ENCODE measurements at places on chromosomes 4 and X.

GRCh38 chrX:11135564-11136185 is 24.5 kb downstream of the HCCS start:
- DNase-seq, result no peak

- DNase-seq, result peak; percentile 86
These were observed 90.7 kb downstream of the PALLD start for GRCh38 chr4:168587411-168588125.

DNA sequence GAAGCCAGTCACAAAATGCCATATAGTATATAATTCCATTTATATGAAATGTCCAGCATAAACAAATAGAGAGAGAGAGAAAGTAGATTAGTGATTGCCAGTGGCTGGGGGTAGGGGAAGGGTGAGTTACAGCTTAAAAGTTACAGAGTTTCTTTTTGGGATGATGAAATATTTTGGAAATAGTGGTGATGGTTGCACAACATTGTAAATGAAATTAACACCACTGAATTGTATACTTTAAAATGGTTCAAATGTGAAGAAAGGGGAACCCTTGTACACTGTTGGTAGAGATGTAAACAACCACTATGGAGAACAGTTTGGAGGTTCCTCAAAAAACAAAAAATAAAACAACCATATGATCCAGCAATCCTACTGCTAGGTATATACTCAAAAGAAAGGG is 131.2 kb upstream of the GPC4 start:
- no peak for DNase-seq

DNA sequence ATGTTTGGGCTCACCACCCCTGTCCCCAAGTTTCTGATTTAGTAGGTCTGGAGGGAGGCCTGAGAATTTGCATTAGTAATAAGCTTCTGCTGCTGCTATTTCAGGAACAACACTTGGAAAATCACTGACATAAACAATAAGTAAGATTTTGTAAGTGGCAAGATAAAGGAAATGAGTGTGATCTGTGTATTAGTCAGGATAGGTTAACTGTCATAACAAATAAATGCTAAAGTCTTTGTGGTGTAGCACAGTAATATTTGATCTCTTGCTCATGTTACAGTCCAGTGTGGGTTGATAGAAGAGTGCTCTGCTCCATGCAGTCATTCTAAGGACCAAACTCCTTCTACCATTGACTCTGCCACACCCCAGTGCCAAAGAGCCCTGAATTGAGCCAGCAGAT is 67.0 kb downstream of the NHS start:
- peak; percentile 29 for DNase-seq

GRCh38 chr4:6898763-6899162 is 10.9 kb upstream of the TBC1D14 start:
- DNase-seq, result no peak

DNA sequence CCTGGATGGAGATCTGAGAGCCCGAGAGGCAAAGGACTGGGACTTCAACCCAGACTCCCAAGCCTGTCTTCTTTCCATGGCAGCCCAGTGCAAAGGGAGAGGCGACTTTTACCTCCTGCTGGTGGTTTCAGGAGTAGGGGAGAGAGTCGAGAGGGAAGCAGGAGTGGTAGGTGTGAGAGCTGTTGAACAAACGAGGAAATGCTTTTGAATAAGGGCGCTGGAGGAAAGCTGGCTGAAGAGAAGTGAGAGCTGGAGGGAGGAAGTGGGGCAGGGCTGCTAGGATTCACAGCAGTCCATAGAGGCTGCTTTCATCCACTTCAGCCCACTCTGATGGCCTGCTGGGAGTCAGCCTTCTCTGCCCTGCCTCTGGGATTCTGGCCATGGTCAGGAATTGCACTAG is 81.8 kb upstream of the EFNB1 start:
- no peak for DNase-seq

GRCh38 chr4:11106759-11107158 is 321.9 kb downstream of the HS3ST1 start:
- no peak for DNase-seq

GRCh38 chrX:74119016-74119910 is 184.7 kb upstream of the ZCCHC13 start:
- peak; percentile 18 for DNase-seq

DNA sequence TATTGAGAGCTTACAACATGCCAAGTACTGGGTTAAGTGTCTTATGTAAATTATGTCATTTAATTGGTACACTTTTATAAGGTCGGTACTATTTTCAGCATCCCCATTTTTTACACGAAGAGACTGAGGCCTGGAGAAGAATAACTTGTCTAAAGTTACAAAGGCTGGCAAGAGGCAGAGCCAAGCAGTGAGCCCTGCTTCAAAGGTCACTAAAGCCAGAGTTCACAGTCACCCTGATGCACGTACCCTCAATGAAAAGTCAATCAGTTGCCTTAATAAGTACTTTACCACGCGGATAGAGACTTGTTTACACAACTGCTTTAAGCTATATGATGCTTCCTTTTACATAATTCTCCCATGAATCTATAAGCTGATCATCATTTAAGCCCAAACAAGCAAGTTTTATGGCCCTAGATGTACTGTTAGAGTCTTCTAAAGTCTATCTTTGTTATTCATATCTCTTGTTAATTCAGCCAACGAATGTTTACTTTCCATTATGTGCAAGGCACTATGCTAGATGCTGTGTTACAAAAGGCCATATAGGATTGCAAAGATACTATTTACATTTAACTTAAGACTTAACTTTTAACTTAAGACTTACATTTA is 57.4 kb downstream of the SEL1L3 start:
- no peak for DNase-seq

DNA sequence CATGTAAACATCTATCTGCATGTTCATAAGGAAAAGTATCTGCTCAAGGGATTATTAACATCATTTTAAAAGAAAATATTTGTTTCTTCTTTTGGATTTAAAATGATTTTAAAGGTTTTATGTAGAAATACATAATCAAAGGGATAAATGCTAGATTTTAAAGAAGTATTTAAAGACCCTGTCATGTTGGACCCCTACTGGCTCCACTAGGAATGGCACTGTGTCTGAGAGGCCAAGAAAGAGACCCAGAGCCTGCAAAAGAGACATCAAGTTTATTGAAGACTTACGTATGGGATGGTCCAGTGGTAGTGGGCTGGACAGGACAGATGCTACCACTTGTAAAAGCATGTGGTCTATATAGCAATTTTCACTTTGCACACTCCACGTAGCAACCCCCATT is 78.7 kb upstream of the PCDH18 start:
- DNase-seq, result peak; percentile 6

DNA sequence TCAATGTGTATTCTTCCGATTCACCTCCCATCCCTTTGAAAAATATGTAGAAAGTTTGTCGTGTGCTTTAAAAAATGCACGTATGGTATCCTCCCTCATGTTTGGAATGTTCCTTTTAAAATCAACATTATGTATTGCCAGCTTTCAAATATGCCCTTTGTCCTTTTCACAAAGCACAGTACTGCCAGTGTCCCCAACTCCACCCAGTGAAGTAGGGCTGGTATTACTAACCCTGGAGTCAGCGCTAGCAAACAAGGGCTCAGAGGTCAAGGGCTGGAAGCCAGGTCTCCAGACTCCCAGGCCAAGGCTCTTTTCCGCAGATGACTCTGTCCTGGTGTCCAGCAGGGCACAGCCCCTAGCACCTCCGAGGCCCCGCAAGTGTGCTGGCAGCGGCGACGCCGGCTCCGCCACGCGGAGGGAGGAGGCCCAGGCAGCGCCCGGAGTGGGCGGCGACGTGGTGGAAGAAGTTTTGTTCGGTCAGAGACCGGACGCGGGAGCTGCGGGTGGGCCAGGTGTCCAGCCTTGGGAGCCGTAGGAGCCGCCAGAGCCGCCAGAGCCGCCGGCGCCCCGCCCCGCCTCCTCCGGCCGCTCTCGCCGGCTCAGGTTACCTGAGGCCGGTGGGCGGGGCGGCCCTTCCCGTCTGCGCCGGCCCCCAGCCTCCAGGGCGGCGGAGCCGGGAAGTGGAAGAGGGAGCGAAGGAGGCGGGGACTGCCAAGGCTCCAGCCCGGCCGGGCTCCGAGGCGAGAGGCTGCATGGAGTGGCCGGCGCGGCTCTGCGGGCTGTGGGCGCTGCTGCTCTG is at the start of gene IL13RA1:
TSS of gene IL13RA1 (plus strand) at position 720 of the 799 bp plus-strand sequence. CDS start at position 753, 33 bp downstream.
- DNase-seq, result peak; percentile 78

- no peak for DNase-seq
These were observed 45.7 kb upstream of the ADRA2C start for GRCh38 chr4:3720466-3720865.

DNA sequence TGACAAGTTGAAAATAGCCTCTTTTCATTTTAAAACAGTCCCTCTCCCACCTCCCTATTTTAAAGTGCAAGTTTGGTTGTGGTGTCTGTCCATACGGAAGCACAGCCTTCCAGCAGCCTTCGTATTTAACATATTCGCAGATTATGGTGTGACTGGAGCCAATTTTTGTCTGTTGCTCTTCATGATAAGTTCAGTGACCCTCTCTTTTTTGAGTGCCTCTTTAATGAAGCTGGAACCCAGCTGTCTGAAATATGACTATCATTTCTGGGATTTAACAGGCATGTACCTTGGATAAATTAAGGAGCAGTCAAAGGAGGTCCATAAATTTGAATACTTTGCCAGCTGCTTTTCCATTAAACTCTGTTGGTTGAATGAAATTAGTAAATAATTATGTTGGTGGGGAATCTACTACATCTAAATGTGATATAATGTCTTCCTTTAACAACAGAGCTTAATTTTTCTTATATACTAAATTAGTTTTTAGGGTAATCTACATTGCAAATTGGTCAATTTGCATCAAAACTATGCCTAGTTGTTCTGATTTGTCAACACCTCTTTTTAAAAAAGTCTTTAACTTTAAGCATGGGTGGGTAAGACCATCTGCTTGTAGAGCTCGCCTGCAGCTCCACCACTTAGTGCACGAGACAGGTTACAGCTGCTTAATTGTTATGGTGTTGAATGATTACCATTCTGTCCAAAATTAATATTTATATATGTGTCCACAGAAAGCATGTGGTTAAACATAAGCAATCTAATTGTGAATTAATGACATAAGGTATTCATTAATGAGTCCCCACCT is 216.6 kb downstream of the DCTD start:
- no peak for DNase-seq

GRCh38 chr4:98501383-98501782 is 157.0 kb downstream of the TSPAN5 start:
- no peak for DNase-seq

DNA sequence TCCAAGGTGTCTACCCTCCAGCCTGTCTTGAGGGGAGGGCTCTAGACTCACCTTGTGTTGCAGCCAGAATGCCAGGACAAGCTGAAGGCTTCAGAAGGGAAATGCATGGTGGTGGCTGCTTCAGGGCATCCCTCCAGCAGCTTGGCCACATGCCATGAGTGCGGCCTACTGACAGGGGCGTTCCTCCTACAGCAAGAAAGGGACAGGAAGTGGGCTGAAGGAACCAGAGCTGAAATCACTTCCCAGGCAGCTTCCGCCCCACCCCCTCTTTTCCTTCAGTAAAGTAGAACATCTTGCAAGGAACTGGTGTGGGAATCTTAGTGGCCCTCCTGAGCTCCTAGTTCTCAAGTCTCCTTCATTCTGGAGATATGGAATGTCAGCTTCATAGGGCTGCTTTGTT is 167.5 kb upstream of the DGKK start:
- DNase-seq, result no peak

- peak; percentile 49 for DNase-seq
These were observed 169.8 kb upstream of the GALNT7 start for GRCh38 chr4:172998527-172999469.

- DNase-seq, result no peak
These were observed 14.8 kb downstream of the PRSS12 start for GRCh38 chr4:118337954-118338353.

- DNase-seq, result no peak
These were observed 158.9 kb downstream of the KDM6A start for GRCh38 chrX:45031830-45032378.

- peak; percentile 52 for DNase-seq
These were observed 23.8 kb upstream of the PLK4 start for GRCh38 chr4:127856813-127857447.

DNA sequence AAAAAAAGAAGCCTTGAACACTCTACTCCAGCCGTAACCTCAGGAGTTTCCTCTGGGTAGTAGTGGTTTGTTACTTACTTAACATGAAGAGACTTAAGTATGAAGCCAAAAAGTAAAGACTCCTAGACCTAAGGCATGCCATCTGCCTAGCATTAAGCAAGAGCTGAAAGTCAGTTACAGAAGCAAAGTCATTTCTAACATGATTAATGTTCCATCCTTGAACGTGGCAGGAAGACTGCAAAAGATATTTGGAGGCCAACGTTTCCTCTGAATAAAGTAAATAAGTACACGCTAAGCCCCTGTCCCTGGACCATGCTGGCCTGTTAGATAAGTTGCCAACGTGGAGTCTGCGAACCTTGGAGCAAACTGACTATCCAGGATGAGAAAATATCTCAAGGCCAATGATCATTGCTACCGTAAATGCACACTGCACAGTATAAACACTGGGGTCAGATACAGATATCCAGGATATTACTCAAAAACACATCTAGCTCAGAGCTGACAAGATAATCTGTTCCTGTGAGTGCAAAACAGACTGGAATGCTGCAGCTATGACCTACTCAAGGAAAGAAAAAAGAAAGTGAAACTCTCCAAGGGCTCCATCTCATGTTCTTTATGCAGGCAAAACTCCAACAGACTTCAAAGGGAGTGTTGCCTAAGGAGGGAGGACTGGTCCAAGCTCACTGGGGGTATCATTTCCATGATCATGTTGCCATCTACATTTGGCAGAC is 255.8 kb downstream of the COL25A1 start:
- DNase-seq, result no peak

DNA sequence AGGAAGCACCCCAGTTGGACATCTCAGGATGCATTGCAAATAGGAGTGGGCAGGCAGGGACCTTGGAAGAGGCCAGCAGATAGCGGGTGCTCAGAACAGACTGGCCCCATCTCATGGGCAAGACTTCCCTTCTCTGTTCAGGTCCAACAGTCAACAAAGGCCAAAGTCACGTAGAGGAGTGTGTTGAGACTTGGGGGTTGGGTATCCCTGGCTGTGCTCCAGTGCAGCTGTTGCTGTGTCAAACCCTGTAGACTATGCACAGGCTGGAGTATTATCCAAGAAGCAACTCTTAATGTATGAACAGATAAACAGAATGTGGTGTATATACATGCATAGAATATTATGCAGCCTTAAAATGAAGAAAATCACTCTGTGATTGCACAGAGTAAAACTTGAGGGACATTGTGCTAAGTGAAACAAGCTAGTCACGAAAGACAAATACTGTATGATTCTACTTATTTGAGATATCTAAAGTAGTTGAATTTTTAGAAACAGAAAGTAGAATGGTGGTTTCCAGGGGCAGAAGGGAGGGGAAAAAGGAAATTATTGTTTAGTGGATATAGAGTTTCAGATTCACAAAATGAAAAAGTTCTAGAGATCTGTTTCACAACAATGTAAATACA is 192.1 kb upstream of the LCORL start:
- DNase-seq, result no peak

GRCh38 chr4:3689006-3689405 is 77.2 kb upstream of the ADRA2C start:
- no peak for DNase-seq

All from RWPE1 (cell line).